ENCODE measurements at places on chromosomes 5 and 9.
A peak's percentile ranks its signal among the peaks of the same experiment; 100 is the strongest.

- DNase-seq, result no peak
These were observed 33.2 kb downstream of the SLC36A1 start for GRCh38 chr5:151480384-151481293.

- DNase-seq, result peak; percentile 76
These were observed 10.3 kb upstream of the CD180 start for GRCh38 chr5:67206929-67207328.

- no peak for DNase-seq
These were observed 32.4 kb upstream of the C5orf24 start for GRCh38 chr5:134813407-134813806.

- DNase-seq, result no peak
These were observed 9.8 kb downstream of the PIK3R1 start for GRCh38 chr5:68225188-68225910.

- DNase-seq, result no peak
These were observed 122.9 kb upstream of the SARDH start for GRCh38 chr9:133861086-133861485.

DNA sequence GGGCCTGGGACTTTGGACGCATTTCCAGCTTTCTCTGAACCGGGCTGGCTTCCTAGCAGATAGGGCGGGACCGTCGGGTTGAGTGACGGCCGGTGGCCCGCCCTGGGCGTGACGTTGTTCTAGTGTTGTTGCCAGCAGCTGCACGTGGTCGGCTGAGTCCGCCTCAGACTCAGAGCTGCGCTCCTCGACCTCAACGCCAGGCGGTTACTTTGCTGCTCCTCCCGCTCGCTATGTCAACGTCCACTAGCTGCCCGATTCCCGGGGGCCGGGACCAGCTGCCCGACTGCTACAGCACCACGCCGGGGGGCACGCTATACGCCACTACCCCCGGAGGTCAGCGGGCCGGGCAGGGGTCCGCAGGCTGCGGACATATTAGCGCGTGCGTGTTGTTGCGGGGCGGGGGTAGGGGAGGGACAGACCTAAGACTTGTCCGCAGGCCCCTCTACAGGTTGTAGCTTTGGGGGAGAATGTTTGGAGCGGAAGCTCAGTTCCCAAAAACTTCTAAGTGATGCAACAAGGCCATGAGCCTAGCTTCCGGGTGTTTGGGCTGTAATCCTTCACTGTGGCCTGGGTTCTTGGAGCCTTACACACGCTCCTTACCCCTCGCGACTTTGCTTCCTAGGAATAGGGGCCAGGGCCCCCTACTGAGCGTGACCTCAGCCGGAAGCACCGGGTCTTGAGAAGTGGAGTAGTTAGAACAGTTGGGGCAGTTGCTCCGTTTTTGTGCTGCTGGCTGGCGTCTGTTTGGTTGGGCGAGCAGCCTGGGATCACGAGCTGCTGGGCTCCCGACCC lies at the start of gene EIF4EBP3:
TSS of gene EIF4EBP3 (plus strand) at position 155 of the 792 bp plus-strand sequence. CDS start at position 231, 76 bp downstream.
- peak; percentile 84 for DNase-seq

DNA sequence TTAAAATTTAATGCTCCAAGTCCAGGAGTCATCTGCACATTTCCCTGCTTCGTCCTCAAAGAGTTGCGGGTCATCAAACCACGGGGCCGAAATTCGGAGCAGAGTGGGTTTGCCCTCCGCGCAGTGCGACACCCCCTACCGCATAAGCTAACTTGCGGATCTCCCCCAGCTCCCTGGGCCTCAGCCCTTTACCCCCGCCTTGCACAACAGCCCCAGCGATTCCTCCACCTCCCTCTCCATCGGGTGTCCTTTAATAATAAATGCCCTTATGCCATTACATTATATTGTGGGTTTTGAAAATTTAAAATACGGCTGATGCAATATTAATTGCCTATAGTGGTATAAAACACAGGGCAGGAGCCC lies 3.9 kb downstream of the POU4F3 start:
- DNase-seq, result no peak

DNA sequence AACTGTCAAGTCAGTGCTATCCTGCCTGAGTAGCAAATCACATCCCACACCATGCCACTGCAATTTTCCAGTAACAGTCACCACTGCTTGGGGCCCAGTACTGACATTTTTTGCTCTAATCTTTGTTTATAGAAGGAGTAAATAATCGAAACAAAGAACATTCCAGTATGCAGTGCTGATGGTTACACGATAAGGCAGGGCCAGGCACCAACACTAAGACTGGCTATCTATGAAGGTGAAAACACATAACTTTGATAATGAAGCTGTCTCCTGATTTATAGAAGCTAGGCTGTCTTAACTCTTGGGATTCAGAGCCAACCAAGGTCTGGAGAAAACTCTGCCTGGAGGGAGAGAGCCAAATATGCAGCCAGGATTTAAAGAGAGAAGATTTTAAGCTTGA lies 365.3 kb downstream of the BNC2 start:
- DNase-seq, result no peak

DNA sequence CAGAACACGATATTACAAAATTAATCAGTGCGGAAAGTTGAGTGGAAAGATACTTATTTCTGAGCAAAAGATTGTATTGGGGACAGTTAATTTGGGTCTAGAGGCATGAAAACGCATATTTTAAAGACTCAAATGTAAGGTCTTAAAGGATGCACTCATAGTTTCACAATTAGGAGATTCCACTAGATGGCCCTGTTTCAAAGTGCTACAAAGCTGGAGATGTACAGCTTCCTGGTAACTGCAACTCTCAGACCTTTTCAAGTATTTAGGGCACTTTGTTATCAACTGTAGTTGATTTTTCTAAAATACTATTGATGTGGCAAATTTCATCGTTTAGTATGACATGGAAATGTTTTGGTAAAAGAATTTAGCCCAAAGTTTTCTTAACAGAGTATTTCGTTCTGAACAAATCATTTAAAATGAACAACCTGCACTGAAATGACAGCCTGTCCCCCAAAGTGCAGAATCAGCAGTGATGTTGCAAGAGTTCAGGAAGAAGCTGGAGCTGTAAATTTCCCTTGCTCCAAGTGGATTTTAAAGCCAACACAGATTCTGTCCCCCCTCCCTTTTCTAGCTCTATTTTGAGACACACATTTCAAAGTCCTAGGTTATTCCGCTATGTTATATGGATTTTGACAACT lies 16.2 kb upstream of the NDUFB6 start:
- no peak for DNase-seq

GRCh38 chr5:90542827-90543519 lies 13.6 kb upstream of the LYSMD3 start:
- no peak for DNase-seq

DNA sequence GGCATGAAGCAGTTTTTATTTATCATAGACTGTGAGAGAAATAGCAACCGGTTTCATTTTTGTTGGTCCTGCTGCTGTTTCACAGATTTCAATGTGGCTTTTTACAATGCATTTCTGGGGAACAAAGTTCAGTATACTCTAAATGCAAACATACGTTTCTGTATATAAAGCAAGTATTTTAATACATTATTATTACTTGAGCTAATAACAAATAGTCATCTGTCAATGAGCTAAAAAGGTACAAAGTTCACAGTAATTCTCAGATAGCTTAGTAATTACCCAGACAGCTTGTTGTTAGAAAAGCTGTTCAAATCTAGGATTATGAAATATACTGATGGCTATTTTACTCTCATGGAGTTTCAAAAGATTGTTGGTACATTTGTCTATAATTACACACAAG lies 50.8 kb downstream of the PBX3 start:
- no peak for DNase-seq

DNA sequence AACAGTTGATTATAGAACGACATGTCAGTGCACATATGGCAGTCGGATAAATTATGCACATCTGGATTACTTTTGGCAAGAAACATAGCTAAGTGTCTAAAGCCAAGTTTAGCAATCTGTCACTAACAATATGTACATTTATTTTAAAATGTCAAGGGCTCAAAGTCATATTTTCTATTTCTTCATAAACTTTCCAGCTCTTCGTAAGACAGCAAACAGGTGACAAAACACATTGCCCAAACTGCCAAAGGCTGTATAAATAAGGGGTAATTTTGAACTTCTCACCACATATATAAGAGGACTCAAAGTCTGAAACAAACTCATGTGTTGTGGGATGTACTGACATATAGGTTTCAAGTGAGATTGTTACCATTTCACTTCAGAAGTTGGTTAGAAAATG lies 237.2 kb downstream of the ARL15 start:
- DNase-seq, result no peak

- no peak for DNase-seq
These were observed 136.4 kb downstream of the CACNA1B start for GRCh38 chr9:138013836-138014562.

DNA sequence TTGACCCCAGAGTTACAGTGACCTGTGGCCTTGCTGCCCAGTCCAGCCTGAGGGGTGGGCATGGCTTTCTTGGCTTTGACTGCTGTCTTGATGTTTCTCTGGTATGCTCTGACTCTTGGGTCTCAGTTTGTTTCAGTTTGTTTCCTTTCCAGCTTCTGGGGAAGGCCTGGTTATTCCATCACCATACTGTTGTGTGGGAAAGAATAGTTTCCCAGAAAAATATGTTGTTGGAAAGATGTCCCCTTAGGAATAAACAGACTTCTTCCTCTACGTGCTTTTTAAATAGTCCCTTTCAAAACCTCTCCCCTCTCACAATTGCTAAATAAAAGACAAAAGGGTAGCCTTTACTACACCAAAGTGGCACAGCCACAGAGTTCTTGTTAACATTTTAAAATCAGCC lies 49.5 kb downstream of the EGFLAM start:
- DNase-seq, result no peak

GRCh38 chr9:104776797-104777196 lies 12.9 kb downstream of the NIPSNAP3B start:
- DNase-seq, result no peak

GRCh38 chr5:5800801-5801761 lies 378.6 kb downstream of the ICE1 start:
- no peak for DNase-seq

DNA sequence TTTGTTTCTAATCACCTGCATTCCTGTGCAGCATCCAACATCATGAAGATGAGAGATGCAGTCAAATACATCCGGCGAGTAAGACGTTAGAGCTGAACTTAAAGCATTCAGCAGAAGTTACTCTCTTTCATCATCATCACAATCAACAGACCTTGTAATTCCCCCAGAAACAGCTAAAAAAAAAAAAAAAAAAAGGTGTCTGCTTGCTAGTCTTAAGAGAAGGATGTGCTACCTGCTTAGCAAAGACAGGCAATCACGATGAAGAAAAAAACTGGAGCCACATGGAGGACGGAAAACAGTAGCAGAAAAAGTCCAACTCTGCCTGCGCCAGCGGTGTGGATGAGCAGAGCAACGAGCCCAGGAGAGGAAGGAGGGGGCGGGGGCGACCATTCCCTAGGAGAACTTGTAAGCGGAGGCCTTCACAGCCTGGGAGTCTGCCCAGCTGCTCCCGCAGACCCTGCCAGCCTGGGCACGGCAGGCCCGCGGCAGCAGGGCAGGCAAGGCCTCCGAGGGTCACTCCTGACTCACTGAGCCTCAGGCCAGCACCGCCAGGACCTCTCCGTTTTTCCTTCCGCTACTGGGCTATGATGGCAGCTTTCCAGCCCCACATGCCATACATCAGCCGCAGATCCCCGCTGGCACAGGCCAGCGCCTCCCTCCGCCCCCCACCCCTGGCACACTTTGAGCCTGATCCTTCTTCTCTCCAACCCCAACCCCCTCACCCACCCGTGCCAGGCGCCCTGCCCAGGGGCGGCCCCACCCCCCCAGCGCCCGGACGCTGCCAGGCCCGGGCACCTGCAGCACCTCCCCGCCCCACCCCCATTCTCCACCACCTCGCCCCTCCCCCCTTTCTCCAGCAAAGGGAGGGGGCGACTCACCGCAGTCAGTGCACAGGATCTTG lies 1.4 kb downstream of the NRG2 start:
- no peak for DNase-seq

DNA sequence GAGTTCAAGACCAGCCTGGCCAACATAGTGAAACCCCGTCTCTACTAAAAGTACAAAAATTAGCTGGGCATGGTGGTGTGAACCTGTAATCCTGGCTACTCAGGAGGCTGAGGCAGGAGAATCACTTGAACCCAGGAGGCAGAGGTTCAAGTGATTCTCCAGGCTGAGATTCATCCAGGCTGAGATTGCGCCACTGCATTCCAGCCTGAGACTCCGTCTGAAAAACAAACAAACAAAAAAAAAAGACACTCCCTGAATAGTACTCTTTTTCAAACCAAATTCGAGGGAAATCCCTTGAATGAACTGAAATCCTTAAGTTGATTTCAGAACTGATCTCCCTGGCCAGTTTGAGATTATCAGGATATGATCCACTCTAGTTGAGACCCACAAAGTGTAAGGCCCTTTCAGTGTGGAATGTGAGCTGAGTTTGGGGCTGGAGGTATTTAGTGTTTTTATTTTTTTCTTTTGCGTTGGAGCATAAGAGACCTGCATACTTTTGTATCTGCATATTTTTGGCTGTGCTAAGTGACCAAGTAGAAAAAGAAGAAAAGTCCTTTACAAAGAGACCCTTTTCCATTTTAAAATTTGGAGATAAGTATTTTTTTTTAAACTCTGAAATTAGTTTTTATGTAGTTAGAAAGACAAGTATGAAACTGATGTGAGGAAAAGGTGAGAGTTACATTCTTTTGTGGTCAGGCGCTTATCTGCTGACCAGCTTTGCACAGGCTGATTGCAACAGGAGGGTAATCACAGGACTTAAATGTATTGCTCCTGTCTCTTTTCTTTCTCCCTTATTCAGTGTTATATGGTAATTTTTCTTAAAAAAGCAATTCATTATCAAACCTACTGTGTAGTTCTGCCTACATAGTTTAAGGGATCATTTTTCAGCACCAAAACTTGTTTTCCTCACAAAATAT lies 42.9 kb downstream of the TMEFF1 start:
- DNase-seq, result no peak

- DNase-seq, result no peak
These were observed 60.3 kb upstream of the EPB41L4A start for GRCh38 chr5:112479418-112479817.

DNA sequence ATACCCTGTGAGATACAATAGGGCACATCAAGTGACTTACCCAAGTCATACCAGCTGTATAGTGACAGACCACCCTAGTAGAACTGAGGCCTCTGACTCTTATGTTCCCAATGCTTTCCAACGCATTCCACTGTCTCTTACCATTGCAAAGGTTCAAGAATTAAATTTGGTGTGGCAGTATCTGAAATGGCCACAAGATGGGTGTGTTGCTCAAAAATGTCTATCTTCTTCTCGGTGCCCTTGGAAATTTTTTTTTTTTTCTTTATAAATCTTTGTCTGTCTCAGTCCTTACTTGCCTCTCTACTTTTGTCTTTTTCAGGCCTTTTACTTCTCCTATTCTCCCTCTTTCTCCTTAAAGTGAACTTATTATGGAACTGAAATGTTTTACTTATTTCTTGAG lies 48.4 kb downstream of the GPR21 start:
- DNase-seq, result no peak

DNA sequence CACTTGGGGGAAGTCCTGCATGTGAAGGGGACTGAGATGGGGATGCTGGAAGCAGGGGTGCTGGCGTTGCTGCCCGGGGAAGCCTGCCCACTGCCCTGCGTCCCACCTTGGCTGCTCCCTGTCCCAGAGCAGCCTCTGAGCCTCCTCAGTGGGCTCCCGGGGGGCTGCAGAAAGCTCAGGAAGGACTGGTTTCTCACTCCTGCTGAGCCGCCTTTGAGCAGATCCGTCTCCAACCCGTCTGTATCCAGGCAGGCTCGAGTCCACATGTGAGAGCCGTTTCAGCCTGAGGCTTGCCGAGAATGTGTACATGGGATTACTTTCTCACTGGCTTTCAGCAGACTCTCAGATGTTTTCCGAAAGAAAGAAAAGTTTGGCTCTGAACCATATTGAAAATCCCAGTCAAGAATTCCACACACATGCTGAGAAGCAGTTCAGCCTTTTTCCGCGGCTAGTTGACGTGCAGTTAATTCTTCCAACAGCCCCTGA lies 95.3 kb upstream of the COL5A1 start:
- DNase-seq, result no peak

GRCh38 chr9:104968025-104968982 lies 40.3 kb upstream of the ABCA1 start:
- peak; percentile 78 for DNase-seq

GRCh38 chr9:109493648-109494047 lies 4.5 kb downstream of the PTPN3 start:
- no peak for DNase-seq

Data from T follicular helper cell (primary cell).